ENCODE measurements at places on chromosomes 6 and 20.

- DNase-seq = no peak
Measured at GRCh38 chr6:33904050-33904746, 100.4 kb upstream of the MLN start.

- no peak for DNase-seq
Measured at GRCh38 chr6:113416170-113416569, 441.0 kb upstream of the MARCKS start.

GRCh38 chr6:74073429-74073828, 377.4 kb downstream of the CD109 start:
- peak; percentile 0 for DNase-seq

DNA sequence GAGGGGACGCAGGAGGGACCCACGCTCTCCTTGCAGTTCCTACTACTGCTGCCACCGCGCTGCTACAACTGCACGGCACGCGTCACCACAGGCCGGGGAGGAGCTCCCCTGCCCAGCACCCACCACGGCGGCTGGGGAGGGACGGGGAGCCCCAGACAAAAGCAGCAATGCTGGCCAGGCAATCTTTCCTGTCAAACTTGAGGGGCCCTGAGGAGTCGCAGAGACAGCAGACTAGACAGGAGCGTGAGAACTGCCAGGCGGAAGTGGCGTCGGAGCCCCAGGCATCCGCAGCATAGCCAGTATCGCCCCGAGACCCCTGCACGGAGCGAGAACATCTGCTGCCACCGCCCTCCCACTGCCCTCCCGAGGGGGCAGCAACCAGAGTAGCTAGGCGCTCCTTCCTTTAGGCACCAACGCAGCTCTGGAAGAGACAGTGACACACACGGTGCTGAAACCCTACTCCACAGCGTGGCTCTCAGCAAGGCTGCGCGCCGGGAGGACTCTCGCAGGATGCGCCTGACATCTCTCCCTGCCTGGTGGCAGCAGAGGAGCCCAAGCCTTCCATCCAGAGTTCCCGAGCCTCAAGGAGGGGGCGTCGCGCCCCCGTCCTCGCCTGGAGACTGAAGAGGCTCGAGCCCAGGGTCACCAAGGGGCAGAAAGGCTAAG, 2.2 kb downstream of the TAF4 start:
- no peak for DNase-seq

DNA sequence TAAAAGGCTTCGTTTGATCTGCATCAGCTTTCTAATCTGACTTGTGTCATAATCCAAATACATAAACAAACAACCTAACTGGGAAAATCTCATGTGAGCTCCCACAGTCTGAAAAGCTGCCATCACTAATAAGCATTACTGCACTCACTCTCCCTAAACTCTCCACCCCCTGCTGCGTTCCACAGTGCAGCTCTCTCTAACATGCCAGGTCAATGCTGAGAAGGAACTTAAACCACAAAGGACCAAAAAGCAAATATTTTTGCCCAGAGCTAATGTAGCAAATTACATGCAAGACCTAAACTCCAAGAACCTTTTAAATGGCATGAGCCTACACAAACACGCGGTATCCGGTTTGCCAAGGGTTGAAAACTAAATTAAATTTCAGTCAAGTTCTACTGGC, 542.3 kb upstream of the JARID2 start:
- no peak for DNase-seq

DNA sequence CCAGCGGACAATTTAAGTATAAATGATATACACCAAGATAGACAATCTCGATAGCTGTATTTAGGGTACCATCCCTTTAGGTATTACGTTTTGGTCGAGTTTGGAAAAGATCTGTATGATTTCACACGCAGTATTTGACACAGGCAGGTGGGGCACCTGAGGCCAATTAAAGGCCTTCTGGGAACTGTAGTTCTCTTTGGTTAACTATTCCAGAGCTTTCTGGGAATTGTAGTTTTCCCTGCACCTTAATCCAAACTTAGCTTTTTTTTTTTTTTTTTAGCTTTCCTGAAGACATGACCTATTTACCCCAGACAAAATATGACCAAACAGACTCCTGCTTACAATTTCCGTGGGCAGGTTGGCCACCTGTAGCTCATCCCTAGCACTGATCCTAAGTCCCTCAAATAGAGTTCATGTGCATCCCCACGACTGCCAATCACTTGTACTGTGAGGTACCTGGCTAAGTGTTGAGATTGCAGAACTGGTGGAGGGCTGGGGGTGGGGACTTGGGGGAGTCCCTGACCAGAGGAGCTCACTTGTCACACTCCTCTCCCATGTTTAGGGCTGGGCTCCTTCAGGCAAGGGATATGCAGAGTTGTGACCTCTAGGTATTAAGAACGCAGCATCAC, 999 bp upstream of the EHMT2 start:
- peak; percentile 40 for DNase-seq

DNA sequence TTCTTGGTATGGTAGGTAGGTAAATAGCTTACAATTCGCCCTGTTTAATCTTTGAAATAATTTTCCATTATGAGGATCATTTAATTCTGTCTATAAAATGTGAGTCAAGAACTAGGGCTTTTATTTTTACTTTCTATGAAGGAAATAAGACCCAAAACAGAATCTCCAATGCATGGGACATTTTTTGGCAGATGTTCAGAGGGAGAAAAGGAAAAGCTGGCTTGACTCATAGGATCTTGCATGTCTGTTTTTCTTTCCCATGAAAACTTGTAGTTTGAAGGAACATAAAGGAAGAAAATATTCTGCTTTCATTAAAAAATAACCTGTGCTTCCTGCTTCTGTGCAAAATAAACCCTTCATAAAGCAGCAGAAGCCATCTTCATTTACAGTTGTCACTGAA, 143.1 kb upstream of the INSM1 start:
- DNase-seq = no peak

DNA sequence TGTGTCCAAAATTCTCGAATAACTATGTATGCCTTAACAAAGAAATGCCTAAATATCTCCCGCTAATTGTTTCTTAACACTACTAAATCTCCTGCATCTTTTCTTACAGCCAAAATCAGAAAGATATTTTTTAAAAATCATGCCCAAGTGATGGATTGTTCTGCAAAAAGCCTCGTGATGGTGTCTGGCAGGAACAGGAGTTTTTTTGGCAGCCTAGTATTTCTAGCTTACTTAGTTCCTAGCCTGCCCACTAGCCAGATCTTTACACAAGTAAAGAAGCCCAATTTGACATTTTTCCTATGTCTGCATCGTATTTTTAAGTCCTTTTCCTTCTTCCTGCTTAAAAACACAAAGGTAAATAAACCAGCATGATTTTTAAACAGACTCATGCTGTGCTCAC, 31.5 kb downstream of the SLC2A12 start:
- DNase-seq = no peak

DNA sequence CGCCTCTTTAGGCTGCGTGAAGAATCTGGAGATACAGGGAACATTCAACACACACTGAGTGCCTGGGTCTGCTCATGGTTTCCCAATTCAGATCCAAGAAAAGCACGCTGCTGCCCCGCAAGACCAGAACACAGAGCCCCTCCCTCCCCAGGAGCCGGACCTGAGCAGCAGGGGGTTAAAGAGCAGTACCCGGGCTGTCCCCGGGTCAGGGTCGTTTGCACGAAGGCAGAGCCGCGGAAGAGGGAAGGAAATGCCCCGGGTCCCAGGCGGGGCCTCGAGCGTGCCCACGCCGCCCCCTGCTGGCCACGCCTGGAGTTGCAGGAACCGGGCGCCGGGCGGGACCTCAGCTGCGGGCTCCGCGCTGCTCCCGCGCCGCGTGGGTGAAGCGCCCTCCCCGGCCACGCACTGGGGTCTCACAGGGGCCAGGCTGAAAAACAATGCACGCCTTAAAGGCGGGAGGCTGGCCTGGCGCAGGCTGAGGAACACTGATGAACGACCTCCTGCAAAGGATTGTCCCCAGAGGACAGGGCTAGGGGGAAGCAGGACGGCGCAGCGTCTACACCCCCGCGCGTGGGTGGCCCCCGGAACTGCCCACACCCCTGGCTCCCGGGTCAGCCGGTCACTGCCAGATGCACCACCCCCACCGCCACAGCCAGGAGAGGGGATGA, 48.9 kb downstream of the ANKRD60 start:
- DNase-seq = peak; percentile 1

DNA sequence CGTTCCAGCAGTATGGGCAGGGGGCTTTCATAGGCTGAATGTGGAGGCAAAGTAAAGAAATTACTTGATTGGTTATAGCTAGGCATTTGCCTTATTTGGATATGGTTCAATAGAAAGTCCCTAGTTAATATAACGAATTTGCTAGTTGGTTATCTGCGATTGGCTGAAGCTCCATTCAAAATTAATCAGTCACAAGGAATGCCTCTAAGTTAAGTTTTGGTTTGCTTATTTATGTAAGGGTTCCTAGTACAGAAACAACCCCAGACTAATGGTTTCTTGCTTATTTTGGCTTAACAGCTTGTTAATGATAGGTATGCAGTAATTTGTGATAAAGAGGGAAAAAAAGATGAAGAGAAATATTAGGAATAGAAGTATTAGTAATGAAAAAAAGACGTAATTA, 87.5 kb downstream of the JAG1 start:
- DNase-seq = no peak

DNA sequence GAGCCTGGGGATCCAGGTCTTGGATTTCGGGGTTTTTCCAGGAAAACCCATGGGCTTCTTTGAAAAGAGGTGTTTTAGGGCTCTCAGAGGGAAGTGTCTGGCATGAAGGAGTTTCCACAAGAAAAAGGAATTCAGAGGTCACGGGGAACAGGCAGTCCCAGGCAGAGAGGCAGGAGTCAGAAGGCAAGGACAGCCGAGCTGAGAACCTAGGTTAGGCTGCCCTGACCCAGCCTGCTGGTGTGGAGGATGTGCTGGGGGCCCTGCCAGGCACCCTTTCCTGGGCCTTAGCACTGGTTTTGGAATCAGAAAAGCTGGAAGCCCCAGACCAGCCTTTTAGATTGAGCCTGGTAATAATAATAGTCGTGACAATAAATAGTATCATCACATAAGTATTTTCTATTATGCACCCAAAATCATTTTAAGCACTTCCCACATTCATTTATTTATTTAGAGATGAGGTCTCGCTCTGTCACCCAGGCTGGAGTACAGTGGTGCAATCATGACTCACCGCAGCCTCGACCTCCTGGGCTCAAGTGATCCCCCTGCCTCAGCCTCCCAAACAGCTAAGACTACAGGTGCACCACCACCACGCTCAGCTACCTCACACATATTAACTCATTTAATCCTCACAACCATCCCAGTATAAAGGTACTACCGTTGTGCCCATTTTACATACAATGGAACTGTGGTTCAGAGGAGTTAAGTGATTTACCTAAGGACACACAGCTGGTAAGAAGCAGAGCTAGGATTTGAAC, 19.9 kb downstream of the TGM2 start:
- DNase-seq = peak; percentile 23

DNA sequence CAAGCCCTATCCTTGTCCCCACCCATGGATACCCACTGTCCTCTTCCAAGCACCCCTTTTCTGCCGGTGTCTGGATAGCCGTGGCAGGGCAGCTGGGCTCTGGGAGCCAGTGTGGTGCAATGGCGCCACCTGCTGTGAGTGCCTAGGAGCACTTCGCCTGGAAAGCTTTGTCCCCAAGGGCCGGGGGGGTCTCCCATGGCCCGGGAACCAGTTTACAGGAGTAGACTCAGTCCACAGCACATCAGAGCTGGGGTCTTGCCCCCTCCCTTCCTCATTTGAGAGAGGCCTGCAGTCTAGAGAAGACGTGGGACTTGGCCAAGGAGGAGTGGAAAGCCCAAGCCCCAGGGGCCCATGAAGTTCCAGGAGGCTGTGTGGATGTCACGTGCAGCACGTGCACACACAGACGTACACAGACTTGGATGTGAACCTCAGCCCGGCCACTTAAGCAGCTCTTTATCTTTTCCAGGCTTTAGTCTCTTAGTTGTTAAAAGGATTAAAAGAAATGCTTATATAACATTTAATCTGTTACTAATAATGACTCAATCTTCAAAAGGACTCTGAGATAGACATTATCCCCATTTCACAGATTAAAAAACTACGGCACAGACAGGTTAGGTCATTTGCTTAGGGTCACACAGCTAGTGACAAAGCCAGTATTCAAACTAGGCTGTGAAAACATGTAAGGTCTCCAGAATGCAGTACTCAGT, 40.9 kb upstream of the CDH22 start:
- DNase-seq = peak; percentile 17

- DNase-seq = no peak
Measured at GRCh38 chr6:147839708-147840610, 331.5 kb downstream of the SAMD5 start.
